ENCODE measurements at places on chromosomes 7 and 10. TPM values are rescaled to one million over a fixed set of nuclear protein-coding genes. Genes with fewer than 3 reads are reported as not detected.

- DNase-seq: no peak
These were observed 312 bp downstream of the PDCD11 start for GRCh38 chr10:103396789-103397087.

- no peak for DNase-seq
These were observed 56.3 kb downstream of the FZD1 start for GRCh38 chr7:91320366-91321078.

- no peak for DNase-seq
These were observed 202.8 kb downstream of the VTI1A start for GRCh38 chr10:112649822-112650152.

DNA sequence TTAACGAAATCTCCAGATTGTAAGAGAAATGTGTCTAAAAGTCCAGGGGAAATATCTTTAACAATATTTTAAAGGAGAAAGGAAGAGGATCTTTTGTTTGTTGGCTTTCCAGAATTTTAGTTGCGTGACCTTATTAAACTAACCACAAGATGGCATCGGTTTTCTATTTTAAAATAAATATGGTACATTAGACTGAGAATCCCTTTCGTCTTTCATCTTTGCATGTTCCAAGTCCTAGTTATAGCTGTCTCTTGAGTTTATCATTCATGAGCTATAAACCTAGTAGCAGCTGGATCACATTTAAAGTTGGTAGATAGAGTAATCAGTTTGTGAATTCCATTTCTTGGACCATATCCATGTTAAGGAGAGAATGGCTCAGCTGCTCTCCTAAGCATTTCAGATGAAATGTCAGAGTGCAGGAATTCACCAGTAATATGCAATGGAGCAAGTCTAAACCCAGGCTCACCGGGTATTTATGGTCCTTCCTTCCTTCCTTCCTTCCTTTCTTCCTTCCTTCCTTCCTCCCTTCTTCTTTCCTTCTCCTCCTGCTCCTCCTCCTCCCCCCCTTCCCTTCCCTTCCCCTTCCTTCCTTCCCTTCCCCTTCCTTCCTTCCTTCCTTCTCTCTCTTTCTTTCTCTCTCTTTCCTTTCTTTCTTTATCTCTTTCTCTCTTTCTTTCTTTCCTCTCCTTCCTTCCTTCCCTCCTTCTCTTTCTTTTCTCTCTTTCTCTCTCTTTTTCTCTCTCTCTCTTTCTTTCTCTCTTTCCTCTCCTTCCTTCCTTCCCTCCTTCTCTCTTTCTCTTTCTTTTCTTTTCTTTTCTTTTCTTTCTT is 57.8 kb upstream of the RAB18 start:
- peak; percentile 12 for DNase-seq

DNA sequence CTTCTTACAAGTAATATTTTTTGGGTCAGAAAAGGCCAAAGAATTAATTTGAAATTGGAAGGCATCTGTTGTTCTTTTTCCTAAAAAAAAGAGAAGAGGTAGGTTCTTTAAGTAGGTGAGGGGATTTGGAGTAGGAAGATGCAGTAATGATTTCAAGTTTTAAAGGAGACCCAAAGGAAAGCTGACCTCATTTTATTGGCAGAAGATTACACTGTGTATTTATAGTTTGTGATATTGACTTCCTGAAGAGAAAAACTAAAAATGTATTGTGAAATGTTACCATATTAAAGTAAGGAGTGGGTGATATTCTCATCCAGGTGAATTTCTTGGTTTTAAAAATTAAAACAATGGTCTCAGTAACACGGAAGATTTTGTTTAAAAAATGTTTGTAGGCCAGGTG is 56.6 kb upstream of the CELF2 start:
- no peak for DNase-seq

DNA sequence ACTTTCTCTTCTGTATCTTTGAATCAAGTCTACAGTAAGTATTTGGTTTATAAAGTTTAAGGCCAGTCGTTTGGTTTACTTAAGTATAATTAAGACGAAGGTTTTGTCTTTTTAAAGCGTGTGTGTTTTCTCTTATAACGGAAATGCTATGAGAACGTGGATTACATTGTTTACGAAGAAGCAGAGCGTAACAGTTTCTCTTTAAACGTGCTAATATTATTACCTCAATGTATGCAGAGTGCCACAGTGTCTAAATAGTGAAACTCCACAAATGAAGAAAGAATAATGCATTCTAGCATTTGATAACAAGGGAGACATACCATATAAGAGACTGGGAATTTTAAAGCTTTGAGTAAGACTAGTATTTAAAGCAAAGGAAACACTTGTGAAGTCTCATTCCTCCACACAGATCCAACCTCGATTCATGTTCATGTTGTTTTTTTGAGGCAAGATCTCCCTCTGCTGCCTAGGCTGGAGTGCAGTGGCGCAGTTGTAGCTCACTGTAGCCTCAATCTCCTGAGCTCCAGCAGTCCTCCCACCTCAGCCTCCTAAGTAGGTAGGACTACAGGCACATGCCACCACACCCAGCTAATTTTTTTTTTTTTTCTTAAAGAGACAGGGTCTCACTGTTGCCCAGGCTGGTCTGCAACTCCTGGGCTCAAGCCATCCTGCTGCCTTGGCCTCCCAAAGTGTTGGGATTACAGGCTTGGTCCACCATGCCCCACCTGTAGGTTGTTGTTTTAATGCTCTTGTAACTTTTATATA is 75.1 kb downstream of the ANKRD61 start:
- no peak for DNase-seq

GRCh38 chr10:47022311-47023131 is 111.3 kb downstream of the PTPN20 start:
- no peak for DNase-seq

Gene TMEM236
- 0.25 TPM for polyA plus RNA-seq

Gene ABCB4
- polyA plus RNA-seq: 2.0 TPM

Gene EPO
- 0.11 TPM for polyA plus RNA-seq

Gene NME8
- not detected for polyA plus RNA-seq

Gene SPDYE11
- polyA plus RNA-seq: 0.50 TPM

Gene TSPAN14
- polyA plus RNA-seq: 85.7 TPM
